ENCODE measurements at places on chromosomes 11 and 22.

- DNase-seq: no peak
Observed at GRCh38 chr11:122045181-122045586, 70.8 kb downstream of the BLID start.

- DNase-seq: no peak
Observed at GRCh38 chr11:64686466-64687170, 36.4 kb downstream of the NRXN2 start.

- DNase-seq: no peak
Observed at GRCh38 chr11:43756575-43756974, 76.0 kb downstream of the HSD17B12 start.

GRCh38 chr11:87974797-87975196 is 200.4 kb downstream of the RAB38 start:
- DNase-seq: no peak

DNA sequence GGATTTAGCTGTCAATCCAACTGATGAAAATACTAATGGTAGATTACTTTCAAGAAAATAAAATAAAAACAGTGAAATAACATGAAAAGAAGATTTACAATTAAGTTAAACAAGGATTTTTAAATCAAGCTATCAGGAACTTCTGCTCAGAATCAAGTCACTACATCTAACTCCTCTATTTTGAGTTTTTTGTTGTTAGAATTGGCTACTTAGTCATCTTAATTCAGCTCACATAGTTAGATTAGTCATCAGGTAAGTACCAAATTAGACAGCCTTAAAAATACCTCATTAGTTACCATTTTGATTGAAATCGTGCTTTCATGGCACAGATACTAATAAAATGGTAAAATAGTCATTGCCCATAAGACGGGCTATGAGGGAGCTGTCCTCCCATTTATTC is 35.8 kb downstream of the BTG4 start:
- DNase-seq: no peak

- no peak for DNase-seq
Observed at GRCh38 chr11:26162291-26162690, 169.6 kb upstream of the ANO3 start.

GRCh38 chr11:131297441-131297840 is 73.0 kb upstream of the NTM start:
- no peak for DNase-seq

DNA sequence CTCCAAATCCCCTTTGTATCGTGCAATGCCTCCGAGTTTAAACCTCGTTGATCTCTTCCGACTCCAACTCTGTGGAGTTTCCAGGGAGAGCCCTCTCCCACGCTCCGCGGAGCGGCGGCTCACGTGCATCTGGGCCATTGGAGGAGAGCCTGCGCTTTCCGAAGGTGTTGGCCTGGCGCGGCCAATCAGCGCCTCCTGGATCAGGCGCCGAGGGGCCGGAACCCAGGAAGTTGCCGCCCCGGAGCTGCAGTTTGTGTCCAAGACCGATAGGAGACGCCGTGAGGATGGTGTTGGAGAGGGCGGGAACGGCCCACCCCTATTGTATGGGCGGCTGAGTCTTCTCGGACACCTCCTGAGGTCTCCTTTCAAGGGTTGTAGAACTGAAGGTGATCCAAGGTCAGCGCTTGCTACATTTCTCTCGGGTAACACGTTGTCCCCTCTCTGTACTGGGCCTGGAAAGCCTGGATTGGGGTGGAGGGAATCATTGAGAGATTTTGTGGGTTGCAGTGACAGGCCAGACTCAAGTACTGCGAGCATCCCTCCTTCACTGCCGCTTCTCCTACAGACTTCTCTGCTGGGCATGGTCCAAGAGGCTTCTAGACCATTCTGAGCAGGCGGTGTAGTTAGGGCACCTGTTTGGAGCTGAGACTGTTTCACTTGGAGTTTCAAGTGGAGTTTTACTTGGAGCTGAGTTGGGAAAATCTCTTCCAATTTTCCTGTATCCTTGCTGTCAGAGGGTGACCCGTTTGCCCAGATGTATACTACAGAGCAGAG is 1.7 kb downstream of the ADAMTS15 start:
- no peak for DNase-seq

GRCh38 chr11:35714882-35715627 is 52.5 kb downstream of the TRIM44 start:
- no peak for DNase-seq

- no peak for DNase-seq
Observed at GRCh38 chr22:47673557-47673956, 911.1 kb downstream of the TBC1D22A start.

DNA sequence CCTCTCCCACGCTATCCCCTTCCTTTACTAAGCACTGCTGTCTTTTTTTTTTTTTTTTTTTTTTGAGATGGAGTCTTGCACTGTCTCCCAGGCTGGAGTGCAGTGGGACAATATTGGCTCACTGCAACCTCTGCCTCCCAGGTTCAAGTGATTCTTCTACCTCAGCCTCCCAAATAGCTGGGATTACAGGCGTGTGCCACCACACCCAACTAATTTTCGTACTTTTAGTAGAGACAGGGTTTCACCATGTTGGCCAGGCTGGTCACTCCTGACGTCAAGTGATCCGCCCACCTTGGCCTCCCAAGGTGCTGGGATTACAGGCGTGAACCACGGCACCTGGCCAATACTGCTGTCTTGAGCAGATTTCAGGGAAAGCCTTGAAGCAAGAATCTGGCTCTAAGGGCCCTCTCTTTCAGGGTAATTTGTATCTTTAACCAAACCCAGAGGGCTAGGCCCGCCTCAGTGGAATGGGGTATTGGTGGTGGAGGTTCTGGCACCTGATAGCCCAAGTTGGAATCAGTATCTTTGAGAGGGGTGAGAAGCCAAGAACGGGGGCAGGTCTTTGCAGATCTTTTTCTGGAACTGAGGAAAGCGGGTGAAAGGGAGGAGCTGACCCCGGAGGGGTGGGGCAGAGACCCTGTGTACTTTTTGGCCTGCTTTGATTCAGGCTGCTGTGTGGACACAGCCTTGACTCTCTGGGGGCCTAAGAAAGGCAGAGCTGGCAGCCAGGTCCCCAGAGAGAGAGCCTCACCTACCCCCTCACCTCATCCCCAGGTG is 37.0 kb downstream of the TRIOBP start:
- no peak for DNase-seq

GRCh38 chr11:15497366-15497765 is 382.6 kb downstream of the INSC start:
- DNase-seq: no peak

DNA sequence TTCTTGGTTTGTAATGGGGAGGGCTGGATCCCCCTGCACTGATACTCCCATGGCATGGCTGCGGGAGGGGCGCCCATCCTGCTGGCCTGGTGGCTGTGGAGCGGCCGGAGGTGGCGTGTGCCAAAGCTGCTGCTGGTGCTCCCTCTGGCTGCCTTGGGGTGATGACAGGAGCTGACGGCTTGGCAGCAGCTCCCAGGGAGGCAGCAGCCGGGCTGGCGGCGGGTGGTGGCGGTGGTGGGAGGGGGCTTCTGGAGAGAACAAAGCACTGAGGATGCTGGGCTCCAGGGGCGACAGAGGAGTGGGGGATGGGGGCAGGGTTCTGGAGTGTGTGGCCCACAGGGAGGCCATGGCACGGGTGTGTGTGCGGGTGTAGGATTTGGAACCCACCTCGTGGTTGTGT is 11.4 kb upstream of the MPPED1 start:
- no peak for DNase-seq

DNA sequence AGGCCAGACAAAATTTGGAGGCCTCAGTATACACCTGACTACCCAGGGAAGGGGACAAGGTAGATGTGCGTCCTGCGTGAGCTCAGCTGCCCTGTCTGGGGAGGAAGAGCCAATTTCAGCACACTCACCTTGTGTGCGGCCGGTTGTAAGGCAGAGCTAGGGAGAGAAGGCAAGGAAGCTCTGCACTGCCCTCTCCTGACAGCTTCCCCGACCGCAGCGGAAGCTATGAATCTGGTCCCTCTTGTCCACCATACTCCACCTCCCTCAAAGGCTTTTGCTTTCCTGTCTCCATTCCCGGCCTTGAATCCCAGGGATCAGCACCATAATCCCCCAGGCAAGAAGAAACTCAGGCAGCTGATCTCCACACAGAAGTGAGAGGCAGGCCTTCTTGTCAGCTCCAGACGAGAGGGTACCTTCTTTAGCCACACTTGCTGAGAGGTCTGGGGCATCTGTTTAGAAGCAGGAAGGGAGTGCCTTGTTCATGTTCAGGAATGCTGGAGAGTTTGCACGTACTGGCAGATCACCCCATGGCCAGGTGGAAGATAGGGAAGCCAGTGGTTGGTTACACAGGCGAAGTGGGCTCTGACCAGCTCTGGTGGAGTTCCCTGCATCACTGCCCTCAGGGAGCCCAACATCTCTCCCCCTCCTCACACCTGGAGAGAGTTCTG is 62.5 kb downstream of the FEZ1 start:
- DNase-seq: peak; percentile 79

DNA sequence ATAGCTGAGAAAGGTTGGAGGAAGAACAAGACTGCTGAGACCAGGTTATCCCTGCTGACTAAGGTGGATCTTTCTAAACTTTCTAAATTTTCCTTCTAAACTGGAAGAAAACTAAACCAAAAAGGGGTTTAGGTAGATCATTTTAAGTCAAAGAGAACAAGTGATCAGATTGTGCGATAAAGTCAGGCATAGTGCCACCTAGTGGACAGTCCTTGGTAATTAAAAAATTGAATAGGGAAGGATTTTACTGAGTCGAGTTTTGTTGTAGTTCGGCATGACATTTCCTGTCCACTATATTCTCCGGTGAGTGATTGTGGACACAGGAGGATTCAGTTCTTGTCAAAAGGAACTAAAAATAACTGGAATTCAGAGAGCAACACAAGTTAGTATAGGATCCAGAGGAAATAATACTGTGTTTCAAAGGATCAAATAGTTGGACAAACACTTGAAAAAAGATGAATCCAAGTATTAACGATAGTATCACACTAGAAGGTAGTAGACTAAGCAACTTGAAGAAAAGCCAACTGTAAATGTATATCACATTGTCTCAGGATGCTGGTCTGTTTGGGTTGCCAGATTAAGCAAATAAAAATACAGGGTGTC is 1236.4 kb downstream of the FAM181B start:
- peak; percentile 87 for DNase-seq

- DNase-seq: no peak
Observed at GRCh38 chr11:73048446-73048845, 93.7 kb downstream of the FCHSD2 start.

DNA sequence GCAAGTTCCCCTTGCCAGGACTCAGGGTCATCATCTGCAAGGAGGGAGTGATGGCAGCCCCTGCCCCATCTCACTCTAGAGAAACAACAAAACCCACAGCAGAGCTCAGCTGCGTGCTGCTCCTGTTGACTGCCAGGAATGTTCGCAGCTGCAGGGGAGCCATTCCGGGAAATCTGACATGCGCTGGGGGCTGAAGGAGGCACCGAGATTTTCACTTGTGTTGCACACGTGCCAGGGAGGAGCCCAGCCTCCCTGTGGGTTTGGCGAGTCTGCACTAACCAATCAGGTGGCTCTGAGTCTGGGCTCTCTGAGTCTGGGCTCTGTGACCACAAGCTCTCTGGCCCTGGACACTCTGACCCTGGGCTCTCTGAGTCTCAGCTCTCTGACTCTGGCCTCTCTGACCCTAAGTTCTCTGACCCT is 10.5 kb downstream of the FGF3 start:
- no peak for DNase-seq

DNA sequence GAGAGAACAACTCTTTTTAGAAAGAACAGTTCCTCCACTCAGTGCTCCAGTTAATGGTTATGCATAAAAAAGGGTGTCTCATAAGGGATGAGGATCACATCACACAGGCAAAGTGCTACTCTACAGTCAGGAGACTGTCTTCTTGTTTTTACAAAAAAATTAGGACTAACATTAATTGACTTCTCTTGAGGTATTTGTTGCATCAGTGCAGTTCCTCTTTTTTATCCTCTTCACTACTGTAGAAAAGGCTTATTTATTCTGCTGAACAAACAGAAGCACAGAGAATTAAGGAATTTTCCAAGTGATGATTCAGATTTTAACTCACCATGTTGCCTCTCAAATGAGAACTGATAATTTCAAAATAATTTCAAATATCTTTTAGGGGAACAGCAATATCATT is 1.9 kb downstream of the MMP8 start:
- DNase-seq: no peak

DNA sequence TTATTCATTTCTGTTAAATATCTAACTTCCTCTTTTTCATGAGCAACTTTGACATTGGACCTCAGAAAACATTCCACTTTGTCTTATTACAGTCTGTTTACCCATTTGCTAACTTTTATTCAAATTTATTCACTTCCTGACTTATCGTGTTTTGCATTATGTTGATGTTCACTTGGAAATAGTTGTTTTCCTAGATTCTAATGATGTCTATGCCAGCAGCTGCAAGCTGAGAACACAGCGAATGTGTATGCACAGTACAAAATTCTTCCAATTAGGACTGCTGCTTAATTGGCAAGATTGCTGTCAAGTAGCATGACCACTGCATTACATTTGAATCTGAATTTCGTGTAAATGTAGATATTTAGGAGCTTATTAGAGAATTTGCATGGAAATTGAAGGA is 61.5 kb upstream of the GRIA4 start:
- no peak for DNase-seq

GRCh38 chr11:464316-464715 is 14.2 kb downstream of the PTDSS2 start:
- no peak for DNase-seq

GRCh38 chr11:123437236-123437979 is 7.3 kb downstream of the GRAMD1B start:
- DNase-seq: no peak

DNA sequence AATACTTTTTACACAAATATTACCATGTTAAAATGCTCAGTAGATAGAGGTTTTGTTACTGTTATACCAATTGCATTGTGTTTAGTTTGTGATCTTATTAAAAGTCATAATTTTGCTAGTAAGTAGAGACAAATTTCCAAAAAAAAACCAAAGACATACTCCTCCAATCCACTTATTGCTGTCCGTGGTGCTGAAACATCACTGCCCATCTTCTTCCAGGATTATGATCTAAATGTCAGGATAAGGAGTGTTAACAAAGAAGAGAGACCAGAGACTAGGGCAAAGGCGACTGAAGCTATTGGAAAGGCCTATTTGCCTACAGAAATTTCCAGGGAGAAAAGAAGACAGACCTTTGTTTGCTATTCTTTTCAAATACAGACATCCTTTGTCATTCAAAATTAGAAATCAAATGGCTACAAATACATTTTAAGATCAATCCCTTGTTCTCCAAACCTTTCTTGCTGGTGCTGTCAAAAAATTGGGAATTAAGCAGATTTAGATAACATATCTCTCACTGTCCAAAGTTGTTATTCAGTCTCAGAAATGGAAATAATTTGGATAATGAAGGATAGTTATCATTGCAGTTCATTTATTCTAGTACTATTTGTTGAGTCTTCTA is 199.7 kb downstream of the C11orf91 start:
- no peak for DNase-seq

Data from NCI-H526 (cell line).